ENCODE measurements at places on chromosomes 5 and 9. TPM values are rescaled to one million over a fixed set of nuclear protein-coding genes. Genes with fewer than 3 reads are reported as not detected.

The PDE6A gene
- not detected for total RNA-seq

The SMC5 gene
- 43.0 TPM for total RNA-seq

The SLC34A1 gene
- total RNA-seq: 0.11 TPM

The RASGRF2 gene
- total RNA-seq: 7.9 TPM

The PCDHGA9 gene
- total RNA-seq: 0.25 TPM

The THBS4 gene
- total RNA-seq: 0.61 TPM

The SLC6A19 gene
- total RNA-seq: not detected

The SPOCK1 gene
- total RNA-seq: 0.16 TPM

The DTWD2 gene
- total RNA-seq: 2.8 TPM

The MARCOL gene
- not detected for total RNA-seq

The NIM1K gene
- total RNA-seq: 0.34 TPM

The DPH7 gene
- total RNA-seq: 39.4 TPM

The AGXT2 gene
- not detected for total RNA-seq

The SPATA31C1 gene
- total RNA-seq: not detected

The BARHL1 gene
- total RNA-seq: not detected

The CTSV gene
- 0.27 TPM for total RNA-seq

The IL4 gene
- total RNA-seq: 4.0 TPM

The SLC22A4 gene
- 0.30 TPM for total RNA-seq

The CSF1R gene
- 0.14 TPM for total RNA-seq

The C9orf78 gene
- 79.8 TPM for total RNA-seq

The LCN9 gene
- total RNA-seq: not detected

The NOXA1 gene
- total RNA-seq: 0.80 TPM

The FAM53C gene
- total RNA-seq: 21.7 TPM

The GARIN3 gene
- total RNA-seq: not detected

The LRRC14B gene
- total RNA-seq: not detected

The MEF2C gene
- 0.25 TPM for total RNA-seq

The HOMER1 gene
- 2.4 TPM for total RNA-seq

The HARS1 gene
- 84.8 TPM for total RNA-seq

The ZNF883 gene
- total RNA-seq: 0.11 TPM

The PCA3 gene
- total RNA-seq: not detected

The OTP gene
- total RNA-seq: not detected

The PLEKHG4B gene
- not detected for total RNA-seq
